ENCODE measurements at places on chromosomes 1 and 21.

- DNase-seq, result no peak
Measured at GRCh38 chr1:7405844-7406500, 365.1 kb upstream of the VAMP3 start.

DNA sequence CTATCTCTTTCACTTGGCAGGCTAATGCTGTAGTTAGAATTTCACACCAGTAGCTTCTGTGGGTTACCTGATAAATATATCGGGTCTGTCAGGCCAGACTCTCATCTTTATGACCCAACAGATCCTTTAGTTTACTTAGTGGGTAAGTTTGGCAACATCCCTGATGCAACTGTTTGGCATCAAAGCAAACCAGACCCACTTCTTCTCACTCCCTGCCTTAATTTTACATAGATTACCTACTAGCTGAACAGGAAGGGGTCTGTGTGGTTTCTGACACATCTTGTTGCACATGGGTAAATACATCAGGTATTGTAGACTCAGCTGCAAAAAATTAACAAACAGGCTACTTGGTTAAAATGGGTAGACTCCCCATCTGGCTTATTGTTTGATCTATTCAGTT is 3.2 kb upstream of the GUK1 start:
- no peak for DNase-seq

DNA sequence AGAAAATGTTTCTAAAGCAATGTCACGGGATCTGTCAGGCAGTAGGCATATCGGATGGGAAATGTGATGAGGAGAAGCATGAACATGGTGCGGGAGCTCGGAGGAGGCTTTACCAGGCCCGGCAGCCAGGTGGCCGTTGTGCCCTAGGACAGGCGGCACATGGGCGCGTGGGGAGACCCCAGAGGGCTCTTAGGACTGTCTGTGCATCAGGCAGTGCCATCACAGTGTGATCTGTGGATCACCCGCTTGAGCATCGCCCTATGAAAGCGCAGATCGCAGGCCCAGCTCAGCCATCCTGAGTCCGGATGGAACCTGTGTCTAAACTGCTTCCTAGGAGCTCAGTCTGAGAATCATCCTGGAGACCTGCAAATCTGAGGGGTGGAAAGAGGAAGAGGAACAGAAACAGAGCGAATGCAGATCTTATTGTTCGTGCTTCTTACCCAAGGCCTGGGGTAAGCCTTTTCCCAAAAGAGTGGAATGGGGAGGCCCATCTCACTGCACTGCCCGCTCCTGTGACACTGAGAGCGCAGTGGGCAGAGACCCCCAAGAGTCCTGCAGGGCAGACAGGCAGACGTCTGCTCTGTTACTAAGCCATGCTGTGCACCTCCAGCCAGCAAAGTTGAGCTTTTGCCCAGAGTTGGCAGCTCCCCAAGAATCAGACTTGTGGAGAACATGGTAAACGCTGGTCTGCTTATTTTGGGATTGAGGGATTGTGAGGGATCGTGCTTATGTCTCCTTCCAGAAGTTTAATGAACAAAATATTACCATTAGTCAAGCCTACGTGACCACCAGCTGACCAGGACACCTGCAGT is 251.0 kb downstream of the RHOU start:
- DNase-seq, result peak; percentile 69

- no peak for DNase-seq
Measured at GRCh38 chr21:15204970-15205286, 140.1 kb upstream of the NRIP1 start.

GRCh38 chr1:156337888-156338179 is 258 bp downstream of the CCT3 start:
- DNase-seq, result no peak

- peak; percentile 73 for DNase-seq
Measured at GRCh38 chr21:42125571-42126544, 54.7 kb downstream of the UMODL1 start.

- no peak for DNase-seq
Measured at GRCh38 chr1:34013958-34014737, 150.3 kb downstream of the HMGB4 start.

DNA sequence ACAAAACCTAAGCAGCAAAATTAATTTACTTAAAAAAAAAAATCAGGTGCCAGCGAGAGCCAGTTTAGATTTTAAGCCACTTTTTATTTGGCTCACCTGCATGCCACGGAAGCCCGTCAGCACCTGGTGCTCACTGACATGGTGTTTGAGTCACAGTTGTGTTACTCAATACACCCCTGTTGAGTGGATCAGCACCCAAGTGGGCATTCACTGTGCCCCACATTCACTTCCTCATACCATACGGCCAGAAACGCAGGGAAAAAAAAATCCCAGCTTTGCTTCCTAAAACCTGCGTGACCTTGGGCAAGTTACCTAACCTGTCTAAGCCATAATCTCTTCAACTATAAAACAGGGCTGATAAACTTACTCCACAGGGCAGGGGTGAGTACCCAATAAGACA is 42.8 kb upstream of the SIM2 start:
- DNase-seq, result no peak

DNA sequence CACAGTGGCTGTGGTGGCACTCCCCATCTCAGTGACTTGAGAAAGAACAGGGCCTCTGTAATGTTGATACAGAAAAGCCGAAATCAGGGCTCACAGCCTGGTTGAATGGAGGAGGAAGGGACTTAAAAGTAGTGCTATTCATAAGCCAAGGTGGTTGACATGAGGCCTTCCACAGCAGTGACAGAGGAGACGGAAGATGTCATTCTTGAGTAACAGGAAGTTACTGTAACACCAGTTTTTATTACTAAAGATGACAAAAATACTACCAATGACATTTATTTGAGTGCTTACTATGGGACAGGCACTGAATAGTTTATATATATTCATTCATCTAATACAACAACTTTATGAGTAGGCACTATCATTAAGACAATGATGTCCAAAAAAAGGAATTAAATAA is 52.8 kb upstream of the GNG12 start:
- no peak for DNase-seq

GRCh38 chr1:84691122-84691783 is 992 bp upstream of the SSX2IP start:
- no peak for DNase-seq

DNA sequence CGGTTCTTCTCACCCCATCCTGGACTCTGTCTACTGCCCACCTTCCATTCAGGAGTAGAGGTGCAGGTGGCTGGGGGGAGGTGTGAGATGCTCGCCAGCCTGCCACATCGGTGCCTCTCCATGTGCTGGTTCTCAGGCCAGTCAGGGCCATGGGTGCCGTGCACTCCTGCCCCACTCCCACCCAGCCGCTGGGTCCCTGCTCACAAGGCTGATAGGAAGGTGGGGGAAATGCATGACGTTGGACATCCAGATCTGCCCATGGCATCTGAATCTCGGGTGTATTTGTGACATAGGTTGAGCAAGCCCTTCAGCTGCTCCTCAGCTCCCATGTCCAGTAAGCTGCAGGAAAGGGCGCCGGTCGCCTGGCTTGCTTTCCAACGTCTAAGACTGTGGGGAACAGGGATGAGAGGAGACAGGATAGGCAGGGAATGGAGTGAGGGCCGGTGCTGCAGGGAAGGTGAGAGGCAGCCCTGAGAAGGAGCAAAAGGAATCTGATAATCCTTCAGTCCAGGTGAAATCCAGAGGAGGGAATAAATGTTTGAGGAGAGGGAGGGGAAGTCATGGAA is 11.8 kb downstream of the S100A7A start:
- no peak for DNase-seq

DNA sequence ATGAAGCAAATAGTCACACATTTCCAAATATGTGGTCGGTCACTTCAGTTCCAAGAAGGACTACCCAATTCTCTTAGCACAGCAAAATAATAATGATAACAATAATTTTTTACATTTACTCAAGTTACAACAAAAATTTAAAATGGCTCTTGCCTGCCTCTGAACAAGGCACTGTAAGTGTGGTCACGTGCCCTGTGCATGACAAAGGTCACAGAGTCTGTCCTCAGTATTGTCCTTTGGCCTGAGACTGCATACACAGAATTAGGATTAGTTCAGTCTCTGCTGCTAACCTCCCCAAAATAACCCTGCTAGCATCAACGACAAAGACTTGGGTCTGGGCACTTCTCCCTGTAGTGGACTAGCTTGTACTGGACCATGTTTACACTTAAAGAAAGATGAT is 297.1 kb upstream of the DUSP10 start:
- no peak for DNase-seq

- DNase-seq, result no peak
Measured at GRCh38 chr1:29531596-29531995, 295.3 kb downstream of the PTPRU start.

DNA sequence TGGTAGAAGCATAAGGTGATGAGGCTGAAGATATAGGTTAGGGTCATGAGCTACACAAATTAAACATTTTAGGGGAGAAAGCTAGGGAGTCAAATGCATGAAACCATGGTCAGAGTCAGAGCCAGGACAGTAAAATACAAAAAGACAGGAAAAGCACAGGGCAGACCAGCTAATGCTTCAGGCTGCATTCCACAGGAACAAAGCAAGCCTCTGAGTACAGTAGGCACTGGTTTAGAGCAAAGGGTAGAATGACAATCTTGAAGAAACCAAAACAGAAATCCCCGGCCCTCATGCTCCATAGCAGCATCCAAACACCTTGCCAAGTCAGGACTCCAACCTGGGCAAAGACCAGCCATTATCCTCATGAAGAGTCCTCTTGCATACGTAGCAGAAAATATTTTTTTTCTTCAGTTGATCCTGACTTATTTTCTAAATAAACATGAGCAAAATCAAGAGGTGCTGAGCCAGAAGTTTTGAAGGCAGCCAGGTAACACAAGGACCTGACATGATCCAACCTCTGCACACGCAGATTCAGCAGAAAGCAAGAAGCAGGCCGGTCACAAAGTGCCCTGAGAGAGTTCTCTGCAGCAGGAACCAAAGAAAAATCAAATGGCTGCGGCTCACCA is 273.1 kb downstream of the TTLL7 start:
- DNase-seq, result no peak

DNA sequence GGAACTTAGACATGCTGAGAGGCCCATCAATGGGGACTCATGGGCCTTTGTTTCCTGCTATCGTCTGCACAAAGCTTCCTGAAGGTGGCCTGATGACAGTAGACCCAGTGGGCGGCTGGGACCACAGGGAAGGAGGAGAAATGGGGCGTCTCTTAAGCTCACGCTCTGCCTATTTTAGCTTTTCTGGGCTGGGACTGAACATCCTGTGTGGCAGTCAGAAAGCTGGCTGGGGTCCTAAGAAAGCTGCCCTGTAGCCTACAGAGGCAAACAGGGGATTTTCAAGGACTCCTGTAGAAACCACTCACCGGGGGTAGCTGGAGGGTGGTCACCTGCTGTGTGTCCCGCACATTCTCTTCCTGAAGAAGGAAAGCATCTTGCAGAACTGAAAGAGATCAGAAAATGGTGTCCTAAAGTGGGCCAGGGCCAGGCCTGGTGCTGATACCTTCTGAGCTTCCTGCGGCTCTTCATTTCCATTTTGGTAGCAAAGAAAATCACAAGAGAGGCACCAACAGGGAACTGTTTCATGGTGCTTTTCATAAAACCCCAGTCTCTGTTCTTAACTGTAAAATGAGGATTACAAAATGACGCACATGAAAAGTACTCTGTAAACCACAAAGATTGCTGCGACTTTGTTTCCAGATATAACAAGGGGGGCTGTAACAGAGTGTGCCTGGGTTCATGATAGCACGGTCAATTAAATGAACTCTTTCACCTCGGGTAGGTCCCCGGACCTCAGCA is 8.6 kb downstream of the ZNF496 start:
- DNase-seq, result peak; percentile 22

GRCh38 chr1:99003581-99004253 is 944 bp downstream of the PLPPR5 start:
- DNase-seq, result no peak

GRCh38 chr21:35147439-35147838 is 98.3 kb upstream of the RUNX1 start:
- DNase-seq, result no peak

GRCh38 chr21:22842875-22843274 is 1844.7 kb downstream of the NCAM2 start:
- no peak for DNase-seq

GRCh38 chr1:60742339-60742738 is 340.0 kb upstream of the NFIA start:
- no peak for DNase-seq

DNA sequence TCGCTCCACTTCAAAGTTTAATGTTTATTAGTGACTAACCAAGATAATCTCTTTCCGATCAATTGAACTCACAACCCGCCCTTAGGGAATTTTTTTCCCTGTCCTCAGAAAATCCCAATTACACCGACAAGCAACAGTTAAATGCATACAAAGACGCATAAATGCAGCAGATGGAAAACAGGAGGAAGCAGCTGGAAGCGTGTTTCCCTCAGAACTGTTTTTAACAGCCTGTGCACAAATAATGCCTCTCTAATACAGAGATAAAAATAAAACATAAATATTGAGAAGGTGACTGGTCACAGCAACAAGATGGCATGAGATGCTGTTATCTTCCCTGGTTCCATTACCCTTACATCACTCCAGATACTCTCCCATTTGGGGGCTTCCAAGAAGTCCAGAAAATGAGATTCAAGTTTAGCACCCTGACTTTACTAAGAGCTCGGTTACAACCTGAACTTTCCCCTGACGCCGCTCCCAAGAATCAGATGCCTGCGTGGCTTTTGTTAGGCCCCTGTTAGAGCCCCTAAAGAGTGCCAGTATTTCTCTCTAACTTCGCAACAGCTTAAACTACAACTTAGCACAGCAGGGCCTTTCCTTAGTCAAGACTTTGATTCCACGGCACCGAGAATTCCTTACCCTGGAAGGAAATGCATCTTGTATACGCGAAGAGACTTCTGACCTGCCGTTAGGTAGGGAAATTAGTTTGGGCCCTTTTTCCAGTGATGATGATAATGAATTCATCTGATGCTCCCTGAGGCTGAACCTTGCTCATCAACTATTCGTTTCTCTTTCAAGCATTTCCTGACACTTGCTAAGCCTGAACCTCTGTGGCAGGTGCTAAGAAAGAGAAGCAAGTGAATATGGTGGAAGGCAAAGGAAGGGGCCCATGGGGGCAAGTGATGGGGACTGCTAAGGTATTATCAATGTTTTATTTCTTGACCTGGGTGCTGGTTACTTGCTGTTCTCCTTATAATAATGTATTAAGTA is 137.7 kb upstream of the SMYD2 start:
- no peak for DNase-seq
